ENCODE measurements at places on chromosomes 1 and 21. TPM values are rescaled to one million over a fixed set of nuclear protein-coding genes. Genes with fewer than 3 reads are reported as not detected.

DNA sequence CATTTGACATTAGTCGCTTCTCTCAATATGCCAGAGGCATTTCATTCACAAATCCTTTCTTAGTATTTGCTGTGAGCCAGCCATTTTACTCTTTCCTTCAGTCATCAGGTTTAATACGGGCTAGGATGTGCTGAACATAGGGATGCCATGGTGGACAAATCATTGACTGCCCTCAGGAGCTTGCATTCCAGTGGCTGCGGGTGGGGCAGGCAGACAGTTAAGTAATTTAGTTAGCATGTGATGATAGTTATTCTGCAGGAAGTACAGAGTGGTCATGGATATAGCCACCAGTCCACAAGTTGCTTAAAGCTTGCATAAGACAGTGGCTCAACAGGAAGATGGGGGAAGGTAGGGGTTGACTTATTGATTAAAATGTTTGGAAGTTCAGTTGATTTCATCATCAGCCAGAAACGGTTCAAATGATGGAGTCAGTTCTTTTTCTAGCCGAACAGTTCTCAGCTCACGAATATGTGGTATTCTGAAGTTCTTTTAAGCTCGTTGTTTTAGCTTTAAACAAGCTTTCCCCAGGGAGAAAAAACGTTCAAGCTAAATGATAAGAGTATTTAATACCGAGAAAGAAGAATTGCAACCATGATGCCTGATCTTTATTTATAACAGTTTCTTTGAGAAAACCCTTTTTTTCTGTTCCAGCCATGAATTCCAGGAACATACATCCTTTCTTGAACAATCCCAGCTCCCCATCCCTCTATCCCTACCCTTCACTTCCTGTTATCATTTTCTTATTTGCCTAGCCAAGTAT, 1.4 kb downstream of the SLC22A15 start:
- DNase-seq: no peak

GRCh38 chr1:214224611-214225354, 56.2 kb upstream of the SMYD2 start:
- DNase-seq: no peak

GRCh38 chr1:12460911-12461621, 156.9 kb downstream of the DHRS3 start:
- no peak for DNase-seq

GRCh38 chr1:209504571-209504970, 78.9 kb upstream of the CAMK1G start:
- DNase-seq: no peak

- no peak for DNase-seq
These were observed 40.1 kb downstream of the INAVA start for GRCh38 chr1:200934676-200935245.

- no peak for DNase-seq
These were observed 309.7 kb upstream of the ZRANB2 start for GRCh38 chr1:71390518-71390917.

DNA sequence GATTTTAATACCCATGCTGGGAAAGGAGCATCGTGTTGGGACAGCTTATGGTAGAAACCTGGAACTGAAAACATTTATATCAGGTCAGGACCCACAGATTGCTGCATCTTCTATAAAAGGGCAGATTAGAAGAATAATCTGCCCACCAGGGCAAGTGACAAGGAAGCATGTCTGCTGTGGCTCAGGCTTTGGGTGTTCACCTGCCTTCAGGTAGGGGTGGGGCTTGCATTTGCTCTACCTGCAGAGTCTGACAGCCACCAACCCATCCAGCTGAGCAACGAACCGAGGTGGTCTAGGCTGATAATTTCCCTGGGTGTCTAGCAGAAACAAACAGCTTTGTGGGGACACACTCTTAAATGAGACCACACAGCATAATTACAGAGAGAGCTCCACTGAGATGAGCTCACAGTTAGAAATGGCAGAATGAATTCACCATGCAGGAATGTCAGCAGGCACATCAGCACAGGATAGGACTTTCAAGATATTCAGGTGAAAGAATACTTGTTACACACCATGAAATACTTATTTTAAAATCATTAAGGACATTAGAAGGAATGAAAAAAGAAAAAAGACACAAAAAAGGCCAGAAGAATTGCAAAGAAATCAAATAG, 36.1 kb upstream of the B3GALT5 start:
- no peak for DNase-seq

GRCh38 chr1:211548321-211549091, 30.5 kb downstream of the SLC30A1 start:
- no peak for DNase-seq

DNA sequence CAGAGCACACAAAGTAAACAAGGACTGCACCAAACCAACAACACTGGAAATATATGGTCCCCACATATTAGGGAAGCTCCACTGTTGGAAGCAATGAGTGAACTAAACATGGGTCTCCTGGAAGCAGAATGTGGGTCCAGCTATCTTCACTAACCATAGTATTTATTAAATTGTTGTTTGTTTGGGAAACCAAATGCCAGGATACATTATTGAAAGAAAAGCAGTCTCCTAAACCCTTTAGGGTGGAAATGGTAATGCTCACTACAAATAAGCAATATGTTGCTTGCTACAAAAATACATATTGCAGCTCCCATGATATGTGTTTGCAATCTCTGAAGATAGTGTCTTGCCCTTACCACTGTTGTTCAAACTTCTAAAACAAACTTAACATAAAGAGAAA, 2.2 kb downstream of the NEGR1 start:
- no peak for DNase-seq

The HEYL gene
- total RNA-seq: not detected

DNA sequence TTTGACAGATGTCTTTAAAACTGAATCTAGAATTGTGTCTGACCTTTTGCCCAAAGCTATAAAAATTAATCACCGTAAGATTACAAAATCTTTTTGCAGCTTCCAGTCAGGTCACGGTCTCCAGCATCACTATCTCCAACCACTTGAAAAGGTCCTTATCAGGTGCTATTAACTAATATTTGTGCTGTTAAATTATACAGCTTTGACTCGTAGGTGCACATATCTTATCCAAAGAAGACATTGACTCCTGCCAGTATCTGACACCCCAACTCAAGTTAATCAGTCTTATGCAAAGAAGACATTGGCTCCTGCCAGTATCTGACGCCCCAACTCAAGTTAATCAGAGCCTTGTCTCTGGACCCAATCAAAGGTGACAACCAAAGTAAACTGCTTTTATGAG, 19.9 kb upstream of the LYPD8 start:
- no peak for DNase-seq

DNA sequence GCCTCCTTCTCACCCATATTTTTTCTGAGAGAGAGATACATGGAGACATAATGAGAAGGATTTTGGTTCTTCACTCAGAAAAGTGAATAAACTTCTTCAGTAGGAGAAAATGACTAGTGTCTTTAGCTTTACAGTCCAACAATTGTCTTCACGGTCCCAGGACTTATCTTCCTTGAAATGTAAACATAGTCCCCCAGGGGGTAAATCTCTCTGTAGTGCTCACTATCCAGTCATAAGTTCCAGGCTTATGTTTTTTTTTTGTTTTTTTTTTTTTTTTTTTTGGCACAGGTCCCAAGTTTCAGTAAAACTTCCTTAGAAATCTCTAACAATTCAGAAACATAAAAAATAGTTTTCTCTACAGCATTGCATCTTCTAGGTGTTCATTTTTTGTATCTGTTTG, 890.2 kb upstream of the B3GALT2 start:
- DNase-seq: no peak

DNA sequence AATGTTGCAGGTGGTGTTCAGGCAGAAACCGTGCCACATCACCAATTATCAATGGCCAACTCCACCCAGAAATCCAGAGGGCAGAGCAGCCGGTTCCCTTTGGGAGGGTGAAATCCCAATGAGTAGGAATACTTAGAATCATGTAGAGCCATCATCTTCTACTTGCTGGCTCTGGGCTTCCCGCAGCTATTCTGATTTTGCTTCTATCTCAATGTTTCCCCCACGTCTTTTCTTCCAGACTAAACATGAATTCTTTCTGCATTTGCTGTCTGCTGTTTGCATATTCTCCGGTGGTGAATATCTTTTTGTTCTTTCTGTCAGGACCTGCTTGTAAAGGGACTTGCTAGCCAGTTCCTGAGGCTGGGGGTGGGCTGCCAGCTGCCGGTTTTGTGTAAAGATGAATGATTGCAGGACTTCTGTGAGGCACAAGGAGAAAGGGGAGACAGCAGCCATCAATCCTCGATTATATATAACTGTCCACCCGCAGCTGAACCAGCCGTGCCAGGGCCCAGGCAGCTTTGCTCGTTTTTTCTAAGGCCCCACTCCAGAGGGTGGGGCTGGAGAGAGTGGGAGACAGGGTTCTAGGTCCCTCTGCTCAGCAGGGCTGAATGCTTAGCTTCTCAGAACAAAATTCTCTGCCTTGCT, 33.2 kb downstream of the PRAMEF20 start:
- no peak for DNase-seq

GRCh38 chr1:151124763-151125403, 21.5 kb downstream of the SEMA6C start:
- no peak for DNase-seq

DNA sequence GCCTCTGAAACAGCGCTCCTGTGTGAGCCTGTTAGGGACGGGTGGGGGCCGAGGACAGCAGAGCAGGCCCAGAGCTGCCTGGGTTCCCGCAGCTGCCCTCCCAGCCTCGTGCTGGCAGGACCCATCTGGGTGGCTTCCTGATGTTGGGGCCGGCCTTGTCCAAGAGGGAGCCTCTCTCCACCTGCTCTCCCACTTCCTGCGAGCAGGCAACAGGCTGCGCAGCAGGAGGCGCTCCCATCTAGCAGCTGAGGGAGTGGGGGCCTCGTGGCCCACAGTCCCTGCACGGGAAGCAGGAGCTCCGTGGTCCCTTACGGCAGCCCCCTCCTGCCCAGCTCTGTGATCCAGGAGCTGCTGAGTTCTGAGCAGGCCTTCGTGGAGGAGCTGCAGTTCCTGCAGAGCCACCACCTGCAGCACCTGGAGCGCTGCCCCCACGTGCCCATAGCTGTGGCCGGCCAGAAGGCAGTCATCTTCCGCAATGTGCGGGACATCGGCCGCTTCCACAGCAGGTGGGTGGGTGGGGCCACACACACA, 68.0 kb downstream of the TRIM11 start:
- no peak for DNase-seq

The PER3 gene
- 9.7 TPM for total RNA-seq

The KRTAP19-1 gene
- total RNA-seq: not detected

The LDLRAP1 gene
- 122 TPM for total RNA-seq

DNA sequence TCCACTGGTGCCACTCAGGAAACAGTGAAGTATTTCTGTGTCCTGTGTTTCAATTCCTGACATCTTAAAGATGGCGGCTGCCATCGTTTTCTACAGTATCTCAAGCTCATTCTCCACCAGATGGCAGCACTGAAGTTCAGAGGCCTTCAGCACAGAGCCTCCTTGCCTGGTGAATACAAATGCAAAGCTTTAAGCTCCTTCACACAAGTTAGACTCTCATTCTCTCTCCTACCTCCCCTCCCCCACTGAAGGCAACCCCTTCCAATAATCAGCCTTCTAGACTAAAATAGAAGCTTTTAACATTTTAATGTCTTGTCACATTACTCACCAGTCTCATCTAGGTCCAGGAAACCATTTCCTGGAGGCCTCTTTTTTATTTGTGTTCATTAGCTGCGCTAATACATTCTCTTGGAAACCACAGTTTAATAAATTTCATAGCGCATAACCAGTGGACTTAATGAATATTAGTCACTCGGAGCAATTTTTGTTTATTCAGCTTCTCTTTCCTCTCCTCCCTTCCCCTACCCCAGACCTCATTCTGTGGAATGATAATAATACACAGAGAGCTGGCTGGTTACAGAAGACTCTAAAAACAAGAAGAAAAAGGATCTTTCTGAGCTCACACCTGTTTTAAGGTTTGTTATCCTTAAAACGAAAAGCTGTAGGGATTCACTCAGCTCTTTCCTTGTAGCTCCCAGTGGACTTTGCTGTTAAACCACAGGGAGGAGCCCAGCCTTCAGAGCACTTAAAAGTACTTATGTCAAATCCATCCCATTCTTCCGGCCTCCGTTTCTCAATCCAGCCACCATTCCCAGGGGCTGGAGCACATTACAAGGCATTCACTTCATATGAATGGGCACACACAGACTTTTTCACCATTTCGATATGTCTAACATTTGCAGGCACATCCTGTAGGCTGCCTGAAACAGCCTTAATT, 384.9 kb downstream of the HLX start:
- peak; percentile 19 for DNase-seq

DNA sequence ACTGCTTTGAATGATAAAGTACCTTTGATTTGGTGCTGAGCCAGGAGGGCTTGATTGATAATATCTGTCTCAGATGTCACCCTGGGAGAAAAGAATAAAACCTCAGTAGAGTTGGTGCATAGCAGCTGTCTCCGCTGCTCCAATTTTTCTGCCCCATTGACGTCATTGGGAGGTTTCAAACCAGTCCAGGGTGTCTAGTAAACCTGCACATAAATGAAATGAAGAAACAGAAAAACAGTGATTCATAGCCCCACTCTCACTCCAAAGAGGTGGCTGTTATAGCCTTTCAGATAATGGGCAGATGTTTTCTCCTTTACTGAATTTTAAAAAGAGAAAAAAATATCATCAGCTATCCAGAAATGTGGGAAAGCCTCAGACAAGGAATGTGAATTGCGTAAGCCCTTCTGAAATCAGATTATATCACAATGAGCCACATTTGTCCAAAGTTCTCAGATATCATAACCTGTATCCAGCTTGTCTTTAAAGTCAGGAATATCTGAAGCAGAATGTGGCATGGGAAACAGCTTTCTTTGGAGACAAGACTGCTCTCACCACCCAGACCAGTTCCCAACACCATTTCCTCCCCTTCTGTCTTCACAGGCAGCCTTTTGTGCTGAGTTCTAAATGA, 351.3 kb upstream of the SGIP1 start:
- DNase-seq: peak; percentile 27

The AK4 gene
- total RNA-seq: 0.40 TPM

DNA sequence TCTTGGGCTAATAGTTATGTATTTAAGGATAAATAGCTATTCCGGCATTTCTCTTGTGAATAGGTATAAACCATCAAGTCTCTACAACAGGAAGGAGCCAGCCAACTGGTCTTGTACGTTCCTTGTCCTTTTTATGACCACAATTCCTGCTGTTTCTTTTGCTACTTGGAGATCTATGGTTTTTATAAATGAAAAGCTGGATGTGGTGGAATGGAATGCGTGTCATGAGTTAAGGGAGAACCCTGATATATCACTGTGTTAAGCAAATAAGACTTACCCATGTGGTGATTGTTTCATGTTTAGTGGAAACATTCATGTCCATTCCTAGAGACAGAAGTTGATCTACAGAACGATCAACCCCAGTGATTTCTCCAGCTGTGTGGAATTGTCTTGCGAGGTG, 282.1 kb downstream of the RPS6KC1 start:
- DNase-seq: no peak

- no peak for DNase-seq
These were observed 27.3 kb downstream of the AGMAT start for GRCh38 chr1:15557594-15557993.

GRCh38 chr21:21864321-21864840, 866.2 kb downstream of the NCAM2 start:
- DNase-seq: no peak

The CRP gene
- not detected for total RNA-seq

Measured in naive thymus-derived CD4-positive, alpha-beta T cell (primary cell).